ENCODE measurements at places on chromosomes 5 and 9.

GRCh38 chr9:123990427-123990826 lies 21.1 kb upstream of the LHX2 start:
- DNase-seq = no peak

GRCh38 chr9:90939351-90939750 lies 137.7 kb downstream of the SYK start:
- no peak for DNase-seq

DNA sequence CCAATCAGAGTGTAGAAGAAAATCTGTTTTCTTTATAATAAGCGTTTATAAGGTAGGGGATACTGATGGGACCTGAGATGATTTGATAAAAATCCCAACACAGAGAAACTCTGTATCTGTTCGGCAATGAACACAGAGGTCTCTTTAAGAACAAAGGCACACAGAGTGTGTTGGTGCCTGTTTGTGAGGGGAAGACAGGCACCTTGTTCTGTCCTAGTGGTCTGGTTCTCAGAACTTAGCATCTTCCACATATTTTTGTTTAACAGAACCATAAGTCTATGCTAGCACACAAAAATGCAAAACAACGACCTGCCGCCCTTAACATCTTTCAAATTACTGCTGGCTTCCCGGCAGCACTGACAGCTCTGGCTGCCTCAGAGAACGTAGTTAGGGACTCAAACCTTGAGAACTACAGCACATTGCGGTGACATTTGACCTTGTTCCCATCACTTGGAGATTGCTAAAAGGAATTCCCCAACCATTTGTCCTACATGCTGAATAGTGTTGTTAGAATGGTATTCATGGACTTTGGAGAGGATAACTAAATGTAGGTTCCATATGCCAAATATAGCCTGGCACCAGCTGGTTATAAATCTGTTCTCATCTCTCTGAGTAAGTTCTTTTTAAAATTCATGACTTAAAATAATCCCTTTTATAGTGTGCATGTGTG lies 871.7 kb upstream of the TYRP1 start:
- DNase-seq = no peak

DNA sequence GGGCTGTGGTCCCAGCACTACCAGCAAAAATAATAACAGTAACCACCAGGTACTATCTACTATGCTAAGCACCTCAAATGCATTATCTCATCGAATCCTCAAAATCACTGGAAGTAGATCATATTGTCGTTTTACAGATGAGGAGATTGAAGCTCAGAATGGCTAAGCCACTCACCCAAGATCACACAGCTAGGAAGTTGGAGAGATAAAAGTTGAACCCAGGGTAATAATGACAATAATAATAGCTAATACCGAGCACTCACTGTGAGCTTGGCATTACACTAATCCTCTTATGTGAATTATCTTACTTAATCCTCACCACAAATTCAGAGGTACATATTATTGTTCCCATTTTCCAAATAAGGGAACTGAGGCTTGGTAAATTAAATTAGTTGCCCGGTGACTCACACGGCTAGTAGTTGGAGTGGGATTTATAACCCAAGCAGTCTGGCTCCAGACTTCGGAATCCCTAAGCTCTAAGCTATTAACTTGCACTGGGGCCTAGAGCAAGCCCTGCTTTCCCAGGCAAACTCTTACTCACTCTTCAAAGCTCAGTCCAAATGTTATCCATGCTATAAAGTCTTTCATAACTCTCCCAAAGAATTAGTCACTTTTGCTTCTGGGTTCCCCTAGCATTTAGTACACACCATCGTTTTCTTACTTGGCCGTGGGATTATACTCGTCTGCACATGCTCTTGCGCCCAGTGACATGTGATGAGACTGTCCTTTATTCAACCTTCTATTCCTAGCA lies 3.8 kb downstream of the ARSI start:
- no peak for DNase-seq

DNA sequence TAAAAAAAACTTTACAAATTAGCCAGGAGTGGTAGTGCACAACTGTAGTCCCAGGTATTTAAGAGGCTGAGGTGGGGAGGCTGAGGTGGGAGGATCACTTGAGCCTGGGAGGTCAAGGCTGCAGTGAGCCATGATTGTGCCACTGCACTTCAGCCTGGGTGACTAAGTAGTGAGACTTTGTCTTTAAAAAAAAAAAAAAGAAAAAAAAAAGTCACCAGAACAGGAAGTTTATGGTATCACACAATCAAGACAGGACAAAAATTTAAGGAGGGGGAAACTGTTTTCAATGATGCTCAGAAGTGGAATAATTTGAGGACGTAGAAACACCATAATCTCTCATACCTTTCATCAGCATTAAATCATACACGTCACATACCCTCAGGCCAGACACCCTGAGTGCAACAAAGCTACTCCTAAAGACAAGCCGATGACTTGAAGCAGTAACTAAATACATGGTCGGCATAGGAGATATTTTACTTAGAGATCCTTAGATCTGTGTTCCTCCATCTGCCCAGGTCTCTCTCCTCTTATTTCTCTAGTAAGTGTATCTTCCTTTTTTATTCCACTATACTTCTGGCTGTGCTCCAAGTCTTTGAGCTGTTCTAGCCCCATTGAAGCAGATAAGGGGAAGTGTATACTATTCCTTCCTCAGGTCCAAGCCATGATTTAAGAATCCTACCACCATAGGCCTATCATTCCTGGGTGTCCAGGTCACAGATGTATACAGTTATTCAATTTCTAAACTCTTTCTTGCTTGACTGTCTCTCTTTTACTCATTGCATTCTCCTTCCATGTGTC lies 91.3 kb upstream of the APC start:
- DNase-seq = no peak
